ENCODE measurements at places on chromosomes 11 and 22.

DNA sequence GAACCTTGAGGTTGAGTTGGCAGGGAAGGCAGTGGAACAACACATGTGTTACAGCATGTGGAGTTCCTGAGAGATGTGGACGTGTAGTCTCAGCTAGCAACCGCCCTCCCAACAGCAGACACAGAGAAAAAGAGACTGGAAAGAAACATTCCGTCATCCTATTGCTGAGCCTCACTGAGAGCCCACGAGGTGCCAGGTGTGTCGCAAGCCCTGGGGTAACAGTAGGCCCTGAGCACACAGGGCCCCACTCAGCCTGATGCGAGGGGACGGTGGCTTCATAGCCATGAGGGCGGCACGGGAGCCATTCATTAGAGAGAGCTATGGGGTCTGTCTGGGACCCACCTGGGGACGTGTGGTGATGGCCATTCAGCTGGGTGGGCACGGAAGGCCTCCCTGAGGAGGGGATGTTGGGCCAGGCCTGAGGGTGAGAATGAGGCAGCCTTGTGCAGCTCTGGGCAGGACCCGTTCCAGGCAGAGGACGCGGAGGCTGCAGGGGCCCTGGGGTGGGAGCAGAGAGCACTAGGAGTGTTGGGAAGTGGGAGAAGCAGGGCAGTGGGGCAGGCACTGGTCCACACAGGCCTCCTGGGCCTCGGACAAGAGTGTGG, 26.2 kb downstream of the MPPED1 start:
- no peak for DNase-seq

GRCh38 chr11:43925063-43925931, 17.1 kb upstream of the C11orf96 start:
- no peak for DNase-seq

GRCh38 chr11:112241486-112241885, 15.3 kb downstream of the PTS start:
- no peak for DNase-seq

DNA sequence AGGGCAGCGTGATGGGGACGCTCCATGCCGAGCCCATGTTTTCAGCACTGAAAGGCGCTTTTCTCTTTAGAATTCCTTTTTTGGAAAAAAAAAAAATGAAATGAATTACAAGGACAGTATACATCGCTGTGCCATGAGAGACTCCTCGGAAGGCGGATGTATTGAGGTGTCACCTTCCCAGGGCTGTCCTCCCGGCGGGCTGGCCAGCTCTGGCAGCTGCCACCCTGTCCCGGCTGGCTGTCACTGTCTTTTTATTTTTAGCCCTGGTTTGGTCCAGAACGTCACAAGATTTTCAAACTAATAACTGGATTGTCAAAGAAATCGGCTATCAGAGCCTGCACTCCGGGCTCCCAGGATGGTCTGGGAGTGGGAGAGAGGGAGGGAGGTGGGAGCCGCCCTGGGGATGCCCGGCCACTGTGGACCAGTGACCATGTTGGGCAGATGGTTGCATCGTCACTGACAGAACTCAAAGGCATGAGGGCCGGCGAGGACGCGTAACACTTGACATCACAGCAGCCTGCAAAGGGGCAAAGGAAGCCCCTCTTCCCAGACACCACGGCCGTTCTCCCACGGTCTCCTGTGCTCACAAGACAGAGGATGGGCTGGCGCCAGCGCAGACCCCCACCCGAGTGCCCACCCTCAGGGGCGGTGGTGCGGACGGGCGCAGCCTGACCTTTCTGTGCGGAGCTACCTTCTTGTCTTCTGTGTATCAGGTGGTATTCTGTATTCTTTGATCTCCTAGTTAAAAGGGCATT, 392.9 kb downstream of the TBC1D22A start:
- no peak for DNase-seq

DNA sequence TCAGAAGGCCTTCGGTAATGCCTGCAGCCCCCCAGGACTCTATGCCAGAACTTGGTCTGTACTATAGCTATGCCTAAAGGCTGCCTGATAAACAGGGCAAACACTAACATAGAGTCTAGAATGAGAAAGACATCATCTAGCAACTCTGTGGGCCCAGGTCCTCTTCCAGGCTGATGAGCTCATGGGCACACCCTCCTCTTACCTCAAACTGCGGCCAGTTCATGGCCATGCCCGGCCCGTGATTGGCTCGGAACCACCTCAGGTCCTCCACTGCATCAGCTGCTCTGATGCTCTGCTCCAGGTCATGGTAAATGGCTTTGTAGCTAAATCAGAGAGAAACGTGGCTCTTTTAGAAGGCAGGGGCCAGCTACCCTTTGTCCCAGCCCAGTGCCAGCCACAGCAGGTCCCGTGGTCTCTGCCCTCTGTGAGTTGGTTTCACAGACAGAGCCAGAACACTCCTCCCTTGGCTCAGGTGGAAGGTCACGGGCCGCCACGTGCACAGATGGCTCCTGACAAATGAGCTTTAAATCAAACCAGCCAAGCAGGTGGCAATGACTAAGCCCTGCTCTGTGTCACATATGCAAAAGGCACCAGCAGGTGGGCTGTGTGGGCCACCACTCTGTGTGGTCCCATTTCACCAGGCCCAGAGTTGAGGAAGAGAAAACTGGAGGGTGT, 25.0 kb upstream of the ARFGAP3 start:
- no peak for DNase-seq

DNA sequence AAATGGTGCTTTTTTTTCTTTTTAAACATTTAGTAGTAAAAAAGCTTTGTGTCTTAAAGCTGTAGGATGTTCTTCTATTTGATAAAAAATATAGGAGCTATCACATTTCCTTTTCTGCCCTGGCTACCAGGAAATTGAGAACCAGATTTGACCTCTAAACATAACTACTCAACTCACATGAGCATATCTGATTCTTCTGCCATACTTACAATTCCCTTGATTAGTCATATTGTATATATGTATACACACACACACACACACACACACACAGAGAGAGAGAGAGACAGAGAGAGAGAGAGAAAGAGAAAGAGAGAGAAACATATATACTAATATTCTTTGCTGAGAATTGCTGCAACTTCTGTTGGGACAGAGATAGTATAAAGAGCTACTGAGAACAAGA, 23.0 kb upstream of the GDPD4 start:
- DNase-seq, result no peak

GRCh38 chr11:61164606-61165424, 3.6 kb upstream of the VPS37C start:
- no peak for DNase-seq

DNA sequence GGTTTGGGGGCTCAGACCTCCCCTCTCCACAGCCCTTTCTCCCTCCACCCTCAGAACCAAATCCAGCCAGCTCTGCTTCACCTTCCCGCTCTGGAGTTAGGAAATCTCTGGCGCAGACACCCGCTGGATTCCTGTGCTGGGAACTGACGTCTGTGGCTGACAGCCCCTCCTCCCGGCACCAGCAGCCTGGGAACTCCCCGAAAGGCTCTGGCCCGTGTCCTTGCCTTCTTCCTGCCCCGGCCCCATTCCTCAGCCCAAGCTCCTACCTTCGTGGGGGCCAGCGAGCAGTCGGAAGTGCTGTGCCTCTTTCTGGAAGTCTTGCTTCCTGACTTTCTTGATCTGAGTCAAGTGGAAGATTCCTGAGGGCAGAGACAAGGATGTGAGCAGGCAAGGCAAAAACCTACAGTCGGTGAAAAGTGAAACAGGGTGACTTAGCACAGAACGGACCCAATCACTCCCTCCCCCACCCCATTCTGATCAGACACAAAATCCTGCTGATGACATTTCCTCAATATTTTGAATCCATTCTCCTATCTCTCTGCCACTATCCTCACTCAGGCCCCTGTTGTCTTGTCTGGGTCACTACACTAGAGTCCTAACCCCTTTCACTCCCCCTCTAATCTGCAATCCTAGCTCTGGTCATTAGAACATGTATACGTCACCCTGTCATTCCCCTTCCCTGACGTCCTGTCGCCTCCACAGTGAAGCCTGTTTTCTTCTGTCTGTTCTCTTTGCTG, 34.1 kb downstream of the CHRDL2 start:
- DNase-seq, result no peak

- peak; percentile 10 for DNase-seq
These were observed 801 bp upstream of the TXNRD2 start for GRCh38 chr22:19942157-19943081.

- no peak for DNase-seq
These were observed 57.2 kb downstream of the GRIK4 start for GRCh38 chr11:120568572-120569307.

DNA sequence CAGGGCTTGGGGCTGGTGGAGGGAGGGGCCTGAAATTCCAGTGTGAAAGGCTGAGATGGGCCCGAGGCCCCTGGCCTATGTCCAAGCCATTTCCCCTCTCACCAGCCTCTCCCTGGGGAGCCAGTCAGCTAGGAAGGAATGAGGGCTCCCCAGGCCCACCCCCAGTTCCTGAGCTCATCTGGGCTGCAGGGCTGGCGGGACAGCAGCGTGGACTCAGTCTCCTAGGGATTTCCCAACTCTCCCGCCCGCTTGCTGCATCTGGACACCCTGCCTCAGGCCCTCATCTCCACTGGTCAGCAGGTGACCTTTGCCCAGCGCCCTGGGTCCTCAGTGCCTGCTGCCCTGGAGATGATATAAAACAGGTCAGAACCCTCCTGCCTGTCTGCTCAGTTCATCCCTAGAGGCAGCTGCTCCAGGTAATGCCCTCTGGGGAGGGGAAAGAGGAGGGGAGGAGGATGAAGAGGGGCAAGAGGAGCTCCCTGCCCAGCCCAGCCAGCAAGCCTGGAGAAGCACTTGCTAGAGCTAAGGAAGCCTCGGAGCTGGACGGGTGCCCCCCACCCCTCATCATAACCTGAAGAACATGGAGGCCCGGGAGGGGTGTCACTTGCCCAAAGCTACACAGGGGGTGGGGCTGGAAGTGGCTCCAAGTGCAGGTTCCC, at the start of gene APOC3:
TSS of gene APOC3 (plus strand) at position 383 of the 659 bp plus-strand sequence. CDS start 676 bp downstream, outside the sequence.
- DNase-seq, result no peak

DNA sequence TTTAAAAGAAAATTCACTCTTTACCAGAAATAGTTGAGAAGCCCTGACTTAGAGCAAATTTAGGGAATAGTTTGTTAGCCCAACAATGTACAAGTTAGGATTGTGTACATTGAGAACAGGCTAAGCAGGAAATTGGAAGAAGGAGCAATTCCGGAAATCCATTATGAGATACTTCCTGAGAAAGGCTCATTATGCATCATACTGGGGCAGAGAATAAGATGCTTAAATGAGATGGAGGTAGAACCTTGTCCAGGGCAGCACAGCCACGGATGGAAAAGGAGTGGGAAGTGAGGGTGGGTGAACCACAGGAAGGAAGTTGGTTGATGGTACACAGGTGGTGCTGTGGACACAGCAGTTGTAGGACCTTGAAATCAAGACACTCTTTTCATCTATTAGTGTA, 180.2 kb downstream of the PGR start:
- no peak for DNase-seq

GRCh38 chr11:75771646-75772410, 3.2 kb downstream of the DGAT2 start:
- no peak for DNase-seq

GRCh38 chr11:74464746-74465145, 2.6 kb downstream of the KCNE3 start:
- DNase-seq, result no peak

DNA sequence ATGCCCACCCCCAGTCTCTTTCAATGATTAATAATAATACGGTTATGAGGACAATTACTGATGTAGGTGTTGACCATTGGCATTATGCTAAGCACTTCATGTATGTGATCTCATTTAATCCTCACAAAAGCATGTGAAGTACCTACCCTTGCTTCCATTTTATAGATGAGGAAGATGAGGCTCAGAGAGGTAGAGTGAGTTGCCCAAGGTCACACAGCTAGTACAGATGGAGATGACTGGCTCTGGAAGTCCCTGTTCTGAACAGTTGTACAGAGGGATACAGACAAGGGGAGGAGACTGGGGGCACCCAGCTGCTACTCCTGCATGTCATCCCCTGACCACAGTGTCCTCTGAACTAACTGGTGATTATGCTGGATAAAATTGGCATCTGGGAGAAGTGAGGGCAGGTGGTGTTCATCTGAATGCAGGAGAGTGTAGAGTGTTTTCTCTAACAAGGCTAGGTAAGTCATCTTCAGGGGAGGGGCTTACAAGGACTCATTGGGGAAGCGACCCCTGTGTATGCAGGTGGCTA, 43.2 kb downstream of the KIAA1671 start:
- no peak for DNase-seq

- no peak for DNase-seq
These were observed 15.8 kb downstream of the TOLLIP start for GRCh38 chr11:1293619-1294015.

- DNase-seq, result no peak
These were observed 86.2 kb upstream of the BARX2 start for GRCh38 chr11:129289350-129290040.

GRCh38 chr11:12860827-12861226, 148.3 kb upstream of the RASSF10 start:
- DNase-seq, result no peak

DNA sequence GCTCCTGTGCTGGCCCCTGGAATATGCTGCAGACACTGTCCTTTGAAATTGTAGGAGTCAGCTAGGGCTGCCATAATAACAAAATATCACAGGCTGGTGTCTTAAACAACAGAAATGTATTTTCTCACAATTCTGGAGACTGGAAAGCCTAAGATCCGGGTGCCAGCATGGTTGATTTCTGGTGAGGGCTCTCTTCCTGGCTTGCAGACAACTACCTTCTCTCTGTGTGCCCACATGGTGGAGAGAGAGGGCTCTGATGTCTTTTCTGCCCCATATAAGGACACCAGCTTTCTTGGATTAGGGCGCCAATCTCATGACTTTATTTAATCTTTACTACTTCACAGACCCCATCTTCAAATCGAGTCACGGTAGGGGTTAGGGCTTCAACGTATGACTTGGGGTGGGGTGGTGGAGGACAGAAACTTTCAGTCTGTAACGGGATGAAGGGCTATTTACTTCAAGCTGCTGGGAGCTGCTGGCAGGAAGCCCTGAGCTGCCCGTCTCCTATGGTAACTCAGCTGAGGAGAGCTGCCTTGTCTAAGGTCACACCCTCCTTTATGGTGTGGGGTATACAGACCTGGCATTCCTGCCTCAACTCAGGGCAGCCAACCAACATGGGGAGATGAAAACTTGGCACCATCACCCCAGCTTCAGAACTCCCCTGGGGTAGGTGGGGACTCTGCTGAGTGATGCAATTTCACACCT, 142.9 kb upstream of the ZBED5 start:
- no peak for DNase-seq

DNA sequence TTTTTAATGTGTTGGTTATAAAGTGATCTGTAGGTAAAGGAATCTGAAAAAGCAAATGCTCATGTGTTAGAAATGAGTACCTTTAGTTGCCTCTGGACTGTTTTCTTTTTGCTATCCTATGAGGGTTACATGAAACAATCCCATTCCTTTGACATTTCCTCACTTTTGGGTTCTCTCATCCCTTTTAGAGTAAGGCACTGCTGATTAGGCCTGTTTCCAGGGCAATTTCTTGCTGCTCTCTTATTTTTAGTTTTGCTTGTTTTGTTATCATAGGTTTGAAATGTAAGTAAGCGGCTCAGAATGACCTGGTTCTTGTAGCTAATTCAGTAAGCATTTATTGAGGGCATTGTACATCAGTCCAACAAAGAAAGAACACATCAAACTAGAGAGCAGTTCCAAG, 138.9 kb downstream of the DDX10 start:
- no peak for DNase-seq

Data from stimulated activated CD4-positive, alpha-beta T cell treated with anti-CD3 and anti-CD28 coated beads, TNF-alpha, amount 100 ng/mL, for 1 hour (primary cell).